Stimulated activated CD4-positive, alpha-beta T cell treated with anti-CD3 and anti-CD28 coated beads, Interleukin-4, amount 100 ng/mL, for 24 hours (primary cell): ENCODE measurements at places on chromosomes 3 and 15.

DNA sequence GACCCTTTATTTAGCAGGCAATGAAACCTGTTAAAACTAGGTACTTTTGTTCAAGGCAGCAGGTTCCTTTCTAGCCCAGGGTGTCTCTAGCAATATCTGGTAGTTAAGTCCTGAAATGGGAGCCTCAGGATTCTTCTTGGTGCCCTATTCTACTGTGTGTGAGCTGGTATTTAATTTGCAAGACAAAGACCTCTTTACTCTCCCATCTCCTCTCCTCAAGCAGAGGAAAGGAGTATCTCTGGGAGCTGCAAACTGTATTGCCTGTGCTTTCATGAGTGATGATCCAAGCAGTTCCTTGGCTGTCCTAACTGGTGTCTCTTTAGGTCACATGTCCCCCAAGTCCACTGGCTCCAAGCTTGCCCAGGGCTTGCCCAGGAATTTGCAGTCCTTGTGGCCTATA is 188.2 kb downstream of the SI start:
- no peak for DNase-seq

GRCh38 chr3:133276594-133276993 is 123.3 kb upstream of the BFSP2 start:
- no peak for DNase-seq

DNA sequence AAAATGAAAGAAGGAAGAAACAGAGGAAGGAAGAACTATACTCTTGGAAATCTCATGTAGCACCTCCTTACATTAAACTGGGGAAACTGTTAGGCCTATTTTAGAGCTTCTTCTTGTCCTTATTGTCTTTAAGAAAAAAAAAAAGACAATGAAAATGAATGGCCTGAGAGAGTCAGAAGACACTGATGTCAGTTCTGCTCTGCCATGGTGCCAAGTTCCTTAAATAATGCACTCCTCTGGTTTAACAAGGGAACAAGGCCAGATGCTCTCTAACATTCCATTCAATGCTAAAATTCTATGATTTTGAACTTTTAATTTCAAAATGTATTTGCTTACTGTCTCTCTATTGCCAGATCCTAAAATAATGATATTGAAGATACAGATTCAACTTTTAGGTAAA is 4.4 kb upstream of the MBNL1 start:
- DNase-seq: no peak

DNA sequence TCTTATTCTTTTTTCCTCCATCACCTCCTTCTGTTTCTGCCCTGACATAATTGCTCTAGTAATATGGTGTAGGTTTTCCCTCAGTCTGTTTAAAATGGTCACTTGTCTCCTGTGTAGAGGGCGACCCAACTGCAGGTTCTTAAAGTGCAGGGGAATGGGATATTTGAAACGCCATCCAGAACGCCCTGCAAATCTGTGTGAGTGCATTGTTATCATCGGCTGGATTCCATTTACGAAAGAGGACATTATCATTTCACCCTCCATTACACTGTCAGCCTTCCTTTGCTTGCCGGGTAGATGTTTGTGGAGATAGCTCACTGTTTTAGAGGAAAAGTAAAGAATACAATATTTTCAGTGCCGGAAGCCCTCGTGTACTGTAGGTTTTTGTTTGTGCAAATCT is 354.0 kb downstream of the LRTM1 start:
- no peak for DNase-seq

- no peak for DNase-seq
These were observed 6.0 kb upstream of the TP53BP1 start for GRCh38 chr15:43498990-43499389.

DNA sequence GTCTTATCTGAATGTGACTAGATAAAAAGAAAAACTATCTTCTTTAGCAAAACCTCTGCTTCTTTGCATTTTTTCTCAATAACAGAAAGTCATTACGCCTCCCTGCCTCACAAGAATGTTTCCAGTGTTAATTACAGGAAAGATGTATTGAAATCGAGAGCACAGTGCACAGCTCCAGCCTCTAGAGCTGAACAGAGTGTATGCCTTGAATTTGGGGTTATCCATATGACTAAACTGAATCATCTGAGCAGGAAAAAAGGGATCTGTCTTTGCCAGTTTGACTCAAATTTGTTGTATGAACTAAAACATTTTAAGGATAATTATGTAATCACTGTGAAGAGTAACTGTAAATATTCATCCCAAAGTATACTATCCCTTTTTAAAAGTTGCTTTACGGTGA is 149.1 kb upstream of the CGNL1 start:
- DNase-seq: no peak

DNA sequence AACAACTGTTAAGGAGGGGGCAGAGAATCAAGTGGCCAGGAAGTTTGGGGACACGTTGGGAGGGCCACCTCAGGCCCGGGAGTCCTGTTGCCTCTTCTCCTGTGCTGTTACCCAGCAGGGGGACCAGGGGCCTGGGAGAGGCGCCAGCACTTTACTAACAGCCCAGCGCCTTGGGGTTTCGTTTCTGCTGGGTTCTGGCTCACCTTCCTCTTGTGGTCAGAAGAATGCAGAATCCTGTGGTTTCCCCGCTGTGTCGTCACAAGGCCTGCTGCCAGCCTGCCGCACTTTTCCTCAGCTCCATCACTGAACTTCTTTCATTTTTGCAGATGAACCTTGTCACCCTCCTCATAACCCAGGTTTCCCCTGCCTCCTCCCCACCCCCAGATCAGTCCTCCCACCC is 67.7 kb downstream of the SLC30A4 start:
- DNase-seq: peak; percentile 66

- no peak for DNase-seq
These were observed 26.4 kb downstream of the ASB7 start for GRCh38 chr15:100628746-100629145.

GRCh38 chr3:150072576-150072975 is 101.9 kb upstream of the PFN2 start:
- no peak for DNase-seq

GRCh38 chr3:5184499-5184898 is 3.0 kb upstream of the EDEM1 start:
- no peak for DNase-seq

GRCh38 chr15:85789496-85789875 is 5.2 kb downstream of the KLHL25 start:
- no peak for DNase-seq

DNA sequence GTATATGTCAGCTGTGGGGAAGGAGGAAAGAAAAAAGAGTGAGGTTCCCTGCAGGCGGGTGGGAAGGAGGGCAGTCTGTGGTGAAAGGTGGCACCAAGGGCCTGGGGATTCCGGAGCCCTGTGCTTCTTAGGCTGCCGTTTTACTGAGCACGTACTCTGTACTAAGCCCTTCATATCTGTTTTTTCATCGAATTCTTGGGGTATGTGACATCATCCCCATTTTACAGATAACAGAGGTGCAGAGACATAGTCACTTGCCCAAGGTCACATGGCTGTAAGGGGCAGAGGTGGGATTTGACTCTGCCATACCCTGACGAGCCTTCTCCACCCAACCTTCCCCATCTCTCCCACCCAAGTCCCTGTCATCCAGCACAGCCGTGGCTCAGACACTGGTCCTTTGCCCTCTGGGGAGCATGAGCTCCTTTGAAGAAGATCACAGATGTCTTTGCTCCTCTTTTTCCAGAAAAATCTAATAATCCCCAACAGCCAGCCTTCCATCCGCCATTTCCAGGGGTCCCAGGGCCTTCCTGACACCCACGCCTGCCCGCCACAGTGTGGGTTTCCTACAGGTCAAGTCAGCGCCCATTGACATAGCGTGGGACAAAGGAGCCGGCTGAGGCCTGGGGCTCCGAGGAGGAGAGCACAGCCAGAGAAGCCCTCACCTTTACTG is 24.2 kb downstream of the CYP11A1 start:
- no peak for DNase-seq

DNA sequence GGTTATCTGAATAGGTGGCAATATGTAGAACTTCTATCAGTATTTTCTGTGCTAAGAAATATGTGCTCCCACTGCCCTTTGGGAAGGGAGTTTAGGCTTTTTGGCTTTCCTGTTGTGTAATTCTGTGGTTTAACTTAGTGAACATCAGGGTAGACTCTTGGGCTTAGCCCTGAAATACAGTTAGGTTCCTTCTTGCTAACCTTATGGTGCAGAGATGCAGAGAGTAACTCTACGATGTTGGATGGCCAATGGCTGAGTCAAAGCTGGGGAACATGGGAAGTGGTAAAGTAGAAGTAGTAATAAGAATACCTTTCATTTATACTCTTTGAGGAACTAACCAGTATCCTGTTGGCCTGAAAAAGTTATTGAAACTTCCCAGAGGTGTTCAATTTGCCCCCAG is 80.8 kb upstream of the IL12A start:
- DNase-seq: no peak

DNA sequence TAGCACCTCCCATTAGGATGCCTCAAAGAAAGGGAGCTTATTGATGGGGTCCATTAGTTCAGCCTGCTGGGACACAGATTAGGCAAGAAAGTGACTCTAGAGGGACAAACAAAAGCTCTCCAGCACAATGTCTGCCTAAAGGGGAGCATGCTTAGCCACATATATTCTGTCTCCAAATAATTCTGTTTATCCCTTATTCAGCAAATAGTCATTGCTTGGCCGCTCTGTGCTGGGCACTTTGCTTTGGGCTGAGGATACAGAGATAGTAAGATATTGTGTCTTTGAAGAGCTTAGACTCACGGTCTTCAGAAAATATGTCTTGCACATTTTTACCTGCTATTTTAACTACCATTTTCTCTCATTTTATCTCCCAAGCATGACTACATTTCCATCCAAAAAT is 159.8 kb downstream of the SYNPR start:
- no peak for DNase-seq

- no peak for DNase-seq
These were observed 45.6 kb downstream of the CCDC12 start for GRCh38 chr3:46930945-46931403.

GRCh38 chr15:93257920-93258319 is 168.9 kb upstream of the RGMA start:
- no peak for DNase-seq

GRCh38 chr3:34106879-34107278 is 308.4 kb downstream of the PDCD6IP start:
- DNase-seq: no peak

GRCh38 chr15:68817304-68818065 is 3.2 kb downstream of the ANP32A start:
- DNase-seq: peak; percentile 75

DNA sequence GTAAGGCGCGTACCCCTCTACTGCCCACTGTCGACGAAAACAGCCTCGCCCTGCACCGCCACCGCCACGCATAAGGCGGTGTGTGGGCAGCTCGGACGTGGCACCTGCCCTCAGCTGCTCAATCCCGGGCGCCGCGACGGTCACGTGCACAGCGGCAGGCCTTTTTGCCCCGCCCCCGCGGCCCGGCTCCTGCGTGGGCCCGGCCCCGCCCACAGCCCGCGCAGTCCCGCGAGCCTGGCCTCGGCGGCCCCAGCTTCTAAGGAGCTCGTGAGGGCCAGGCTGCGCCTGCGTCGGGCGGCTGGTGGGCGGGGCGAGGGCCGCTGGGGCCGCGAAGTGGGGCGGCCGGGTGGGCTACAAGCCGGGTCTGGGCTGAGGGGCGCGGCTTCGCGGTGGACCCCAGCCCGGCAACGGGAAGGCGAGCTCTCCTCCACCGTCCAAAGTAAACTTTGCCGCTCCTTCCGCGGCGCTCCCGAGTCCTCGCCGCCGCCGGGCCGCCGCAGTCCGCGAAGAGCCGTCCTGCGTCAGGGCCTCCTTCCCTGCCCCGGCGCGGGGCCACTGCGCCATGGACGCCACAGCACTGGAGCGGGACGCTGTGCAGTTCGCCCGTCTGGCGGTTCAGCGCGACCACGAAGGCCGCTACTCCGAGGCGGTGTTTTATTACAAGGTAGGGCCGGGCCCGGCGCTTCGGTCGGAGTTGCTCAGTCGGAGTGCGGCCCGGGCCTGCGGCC is at the start of gene CAPN7:
CAPN7 (plus strand) TSS at position 313 of the 728 bp plus-strand sequence; CDS start at position 563, 250 bp downstream.
- DNase-seq: peak; percentile 92

GRCh38 chr3:23750573-23751210 is 55.1 kb upstream of the UBE2E1 start:
- no peak for DNase-seq

DNA sequence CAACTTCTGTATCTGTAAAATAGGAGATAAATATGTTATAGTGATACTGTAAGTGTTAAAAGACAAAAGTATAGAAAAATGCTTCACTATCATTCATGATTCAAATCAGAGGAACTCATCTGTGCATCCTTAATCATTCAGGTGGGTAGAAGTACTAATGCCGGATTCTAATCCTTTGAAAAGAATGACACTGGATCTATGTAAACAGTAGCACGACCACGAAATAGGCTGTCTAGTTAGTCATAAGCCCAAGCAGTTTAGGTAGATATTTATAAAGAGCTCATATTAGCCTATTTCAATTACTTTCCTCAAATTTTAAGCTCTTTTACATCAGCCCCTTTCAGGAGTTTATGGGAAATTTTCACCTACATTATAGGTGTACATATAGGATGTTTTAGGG is 437.9 kb downstream of the SOX2 start:
- DNase-seq: no peak

DNA sequence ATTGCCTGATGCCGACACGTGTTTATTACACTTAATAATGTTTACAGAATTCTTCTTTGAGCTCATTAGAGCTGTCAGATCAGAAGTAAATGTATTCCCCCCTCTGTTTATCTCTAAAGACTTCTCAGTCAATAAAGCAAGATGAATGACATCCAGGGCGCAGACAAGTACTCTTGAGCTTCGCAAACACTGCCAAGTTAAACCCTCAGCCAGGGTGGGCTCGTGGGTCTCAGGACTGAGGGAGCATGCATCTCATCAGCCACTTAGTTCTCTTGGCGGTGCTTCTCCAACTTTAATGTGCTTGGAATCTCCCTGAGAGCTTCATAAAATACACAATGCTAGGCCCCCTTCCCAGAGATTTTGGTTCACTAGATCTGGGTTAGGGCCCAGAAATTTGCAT is 333.9 kb upstream of the THRB start:
- no peak for DNase-seq

DNA sequence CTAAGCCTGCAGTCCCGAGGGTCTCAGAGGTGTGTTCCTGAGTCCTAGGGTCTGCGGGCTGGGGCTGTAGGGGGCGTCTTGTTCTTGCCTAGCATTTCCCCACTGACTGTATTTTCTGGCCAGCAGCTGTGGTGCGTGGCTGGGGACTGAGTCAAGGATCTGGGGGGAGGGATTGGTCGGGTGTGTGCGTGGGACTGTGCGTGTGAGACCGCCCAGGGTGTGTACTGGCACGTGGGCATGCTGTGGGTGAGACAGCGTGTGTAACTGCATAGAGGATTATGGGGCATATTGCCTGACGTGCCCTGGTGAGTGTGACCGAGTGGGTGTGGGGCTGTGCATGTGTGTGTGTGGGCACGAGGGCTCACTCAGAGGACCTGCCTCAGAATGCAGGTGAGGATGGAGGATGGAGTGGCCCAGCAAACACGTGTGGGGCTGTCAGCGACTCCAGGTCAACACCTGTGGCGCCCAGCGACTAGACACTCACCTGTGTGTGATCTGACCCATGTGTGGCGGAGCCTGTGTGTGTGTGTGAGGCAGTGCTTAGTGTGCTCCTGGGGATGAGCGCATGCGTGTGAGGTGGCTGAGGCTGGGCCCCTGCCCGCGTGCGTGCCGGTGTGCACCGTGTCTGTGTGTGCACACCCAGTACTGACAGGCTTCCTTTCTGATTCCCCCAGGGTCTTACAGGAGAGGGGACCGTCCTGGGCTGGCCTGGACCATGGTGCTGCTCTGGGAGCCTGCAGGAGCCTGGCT is 20.9 kb downstream of the FBLN2 start:
- DNase-seq: no peak
